ENCODE measurements at places on chromosomes 11 and 22.

- DNase-seq = no peak
Measured at GRCh38 chr11:73072935-73073481, 69.1 kb downstream of the FCHSD2 start.

GRCh38 chr11:122383186-122383585 is 267.2 kb upstream of the BLID start:
- DNase-seq = no peak

- DNase-seq = no peak
Measured at GRCh38 chr11:46369458-46370152, 11.9 kb upstream of the MDK start.

DNA sequence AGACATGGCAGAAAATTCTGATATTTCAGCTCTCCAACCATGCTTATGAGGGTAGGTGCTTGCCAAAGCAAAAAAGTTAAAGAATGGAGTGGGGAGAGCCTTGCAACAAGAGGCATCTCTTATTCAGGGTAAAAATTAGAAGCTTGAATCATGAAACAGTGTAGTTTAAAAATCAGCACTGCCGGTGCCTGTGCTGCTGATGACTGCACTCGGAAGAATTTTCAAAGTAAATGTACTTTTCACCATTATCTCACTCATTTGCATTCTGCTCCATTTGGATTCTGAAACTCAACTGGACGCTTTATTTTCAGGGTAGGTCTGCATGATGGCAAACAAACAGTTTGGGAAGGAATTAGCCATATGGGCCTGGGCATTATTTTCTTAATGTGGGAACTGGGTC is 126.3 kb downstream of the KIRREL3 start:
- no peak for DNase-seq

GRCh38 chr22:49966774-49967705 is 6.5 kb downstream of the PIM3 start:
- no peak for DNase-seq

Measured in cortex of kidney (tissue), 1 donor.